Inflammatory macrophage treated with lipopolysaccharide for 4 hours (primary cell): ENCODE measurements at places on chromosomes 1 and 21.

GRCh38 chr1:18881642-18882431, 20.5 kb downstream of the ALDH4A1 start:
- no peak for DNase-seq

GRCh38 chr1:239799617-239800016, 292.1 kb upstream of the FMN2 start:
- DNase-seq, result no peak

DNA sequence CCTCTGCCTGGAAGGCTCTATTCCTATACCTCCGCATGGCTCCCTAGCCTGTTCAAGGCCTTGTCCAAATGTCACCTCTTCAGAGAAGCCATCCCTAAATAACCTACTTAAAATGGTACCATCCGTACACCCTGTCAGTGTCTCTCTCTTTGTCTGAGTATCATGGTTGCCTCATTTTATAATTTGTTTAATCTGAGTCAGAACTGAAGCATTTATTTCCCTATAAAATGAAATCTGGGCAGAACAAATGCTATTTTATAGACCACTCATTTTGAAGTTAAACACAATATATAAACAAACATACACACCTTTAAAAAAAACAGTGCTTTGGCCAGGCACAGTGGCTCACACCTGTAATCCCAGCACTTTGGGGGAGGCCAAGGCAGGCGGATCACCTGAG, 30.2 kb downstream of the RERE start:
- no peak for DNase-seq

DNA sequence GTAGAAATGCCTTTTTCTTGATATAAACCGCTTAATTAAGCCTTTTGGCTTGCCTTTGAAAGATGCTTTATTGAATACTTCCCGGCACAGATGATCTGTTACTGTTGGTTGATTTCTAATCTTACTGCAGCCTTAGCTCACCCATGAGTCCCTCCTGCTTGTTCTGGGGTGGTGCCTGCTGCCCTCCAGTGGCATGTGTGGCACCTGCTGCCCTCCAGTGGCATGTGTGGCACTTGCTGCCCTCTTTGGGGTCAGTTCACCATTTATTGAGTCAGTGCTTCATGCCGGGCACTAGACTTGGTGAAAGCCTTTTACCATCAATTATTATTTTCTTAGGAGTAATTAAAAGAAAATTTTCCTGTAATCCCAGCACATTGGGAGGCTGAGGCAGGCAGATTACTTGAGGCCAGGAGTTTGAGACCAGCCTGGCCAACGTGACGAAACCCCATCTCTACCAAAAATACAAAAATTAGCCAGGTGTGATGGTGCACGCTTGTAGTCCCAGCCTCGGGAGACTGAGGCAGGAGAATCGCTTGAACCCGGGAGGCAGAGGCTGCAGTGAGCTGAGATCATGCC, 54.3 kb downstream of the ADARB1 start:
- peak; percentile 79 for DNase-seq

DNA sequence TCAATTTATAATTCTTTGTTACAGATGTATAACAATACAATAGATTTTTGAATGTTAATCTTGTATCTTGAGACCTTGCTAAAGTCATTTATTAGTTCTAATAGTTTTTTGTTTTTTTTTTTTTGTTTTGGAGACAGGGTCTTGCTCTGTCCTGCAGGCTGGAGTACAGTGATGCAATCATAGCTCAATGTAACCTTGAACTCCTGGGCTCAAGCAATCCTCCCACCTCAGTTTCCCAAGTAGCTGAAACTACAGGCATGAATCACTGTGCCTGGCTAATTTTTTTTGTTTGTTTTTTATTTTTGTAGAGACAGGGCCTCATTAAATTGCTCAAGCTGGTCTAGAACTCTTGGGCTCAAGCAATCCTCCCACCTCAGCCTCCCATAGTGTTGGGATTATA, 26.2 kb upstream of the DIPK1A start:
- no peak for DNase-seq

DNA sequence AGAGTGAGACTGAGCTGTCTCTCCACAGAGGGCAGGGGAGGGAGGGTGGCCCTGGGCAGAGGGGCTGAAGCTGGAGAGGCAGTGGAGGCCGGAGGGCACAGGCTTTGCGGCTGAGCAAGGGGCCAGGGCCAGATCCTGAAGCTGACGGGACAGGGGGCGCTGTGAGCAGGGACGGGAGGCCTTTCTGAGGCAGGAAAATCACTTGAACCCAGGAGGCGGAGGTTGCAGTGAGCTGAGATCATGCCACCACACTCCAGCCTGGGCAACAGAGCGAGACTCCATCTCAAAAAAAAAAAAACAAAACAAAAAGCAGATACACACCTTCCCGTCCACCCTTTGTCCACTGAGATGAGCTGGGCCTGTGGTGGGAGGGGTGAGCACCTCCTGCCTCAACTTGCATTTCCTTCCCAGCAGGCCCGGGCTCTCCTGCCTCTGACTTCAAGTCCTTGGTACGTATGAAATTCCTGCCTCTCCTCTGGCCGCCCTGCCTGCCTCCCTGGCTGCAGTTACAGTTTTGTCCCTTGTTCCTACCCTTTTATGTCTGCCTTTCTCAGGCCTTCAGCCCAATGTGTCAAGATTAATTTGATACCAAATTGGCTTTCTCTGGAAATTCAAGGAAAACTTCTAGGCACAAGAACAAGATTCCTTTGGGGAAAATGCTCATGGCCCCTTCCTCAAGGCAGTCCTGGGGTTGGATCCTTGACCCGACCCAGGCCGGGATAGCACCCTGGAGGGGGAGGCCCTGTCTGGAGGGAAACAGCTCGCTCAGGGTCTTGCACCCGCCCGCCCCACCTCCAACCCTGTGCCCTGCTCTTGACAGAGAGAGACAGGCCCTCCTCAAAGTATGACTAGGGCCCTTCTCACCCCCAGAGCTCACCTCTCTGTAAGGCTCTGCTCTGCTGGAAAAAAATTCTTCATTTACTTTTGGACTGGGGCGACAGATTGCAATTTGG, 11.2 kb upstream of the ADAMTSL4 start:
- no peak for DNase-seq

GRCh38 chr1:5508669-5509330, 483.4 kb downstream of the NPHP4 start:
- no peak for DNase-seq

DNA sequence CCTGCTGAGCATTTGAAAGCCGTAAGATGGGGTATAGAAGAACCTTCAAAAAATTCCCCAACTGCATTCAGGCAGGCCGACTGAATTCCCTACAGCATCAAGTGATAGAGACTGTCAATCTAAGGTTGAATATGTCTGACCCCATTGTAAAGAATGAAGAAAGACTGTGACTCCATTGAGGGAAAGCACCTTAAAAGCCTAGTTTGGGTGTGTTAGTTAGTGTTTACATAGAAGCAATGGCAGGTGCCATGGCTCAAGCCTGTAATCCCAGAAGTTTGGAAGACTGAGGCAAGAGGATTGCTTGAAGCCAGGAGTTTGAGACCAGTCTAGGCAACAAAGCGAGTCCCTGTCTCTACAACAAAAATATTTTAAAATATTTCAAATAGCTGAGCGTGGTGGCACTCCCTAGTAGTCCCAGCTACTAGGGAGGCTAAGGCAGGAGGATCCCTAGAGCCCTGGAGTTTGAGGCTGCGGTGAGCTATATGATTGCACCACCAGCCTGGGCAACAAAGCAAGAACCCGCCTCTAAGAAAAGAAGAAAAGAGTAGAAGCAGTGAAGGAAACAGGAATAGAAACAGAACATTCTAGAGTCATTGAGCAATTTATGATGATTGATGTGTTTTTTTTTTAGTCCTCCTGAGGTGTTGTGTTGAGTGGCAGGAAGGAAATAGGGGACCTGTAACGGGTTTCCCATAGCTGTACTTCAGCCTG, 15.4 kb downstream of the POLR3GL start:
- DNase-seq, result peak; percentile 81

DNA sequence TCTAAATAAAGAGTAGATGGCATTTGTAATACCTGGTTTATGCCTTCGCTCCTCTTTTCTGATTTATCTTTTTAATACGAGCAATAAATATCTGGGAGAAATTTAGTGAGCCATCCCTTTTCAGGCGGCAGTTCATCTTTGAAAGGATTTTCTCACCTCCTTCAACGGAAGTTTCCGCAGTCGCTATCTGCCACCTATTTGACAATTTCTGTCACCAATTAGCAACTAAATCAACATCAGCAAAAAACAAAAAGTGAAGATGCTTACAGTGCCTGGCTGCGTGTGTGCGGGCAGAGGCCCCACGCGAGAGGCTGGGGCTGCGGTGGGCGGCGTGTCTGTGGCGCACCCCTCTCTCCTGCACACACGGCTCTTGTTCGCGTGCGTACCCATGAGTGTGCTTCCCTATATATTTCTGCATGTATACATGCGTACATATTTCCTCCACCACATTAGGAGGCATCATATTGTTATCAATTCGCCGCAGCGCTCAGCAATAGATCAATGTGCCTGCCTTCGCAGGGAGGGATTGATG, 117.3 kb upstream of the BARHL2 start:
- DNase-seq, result no peak

GRCh38 chr1:28936094-28936493, 21.7 kb downstream of the EPB41 start:
- no peak for DNase-seq

DNA sequence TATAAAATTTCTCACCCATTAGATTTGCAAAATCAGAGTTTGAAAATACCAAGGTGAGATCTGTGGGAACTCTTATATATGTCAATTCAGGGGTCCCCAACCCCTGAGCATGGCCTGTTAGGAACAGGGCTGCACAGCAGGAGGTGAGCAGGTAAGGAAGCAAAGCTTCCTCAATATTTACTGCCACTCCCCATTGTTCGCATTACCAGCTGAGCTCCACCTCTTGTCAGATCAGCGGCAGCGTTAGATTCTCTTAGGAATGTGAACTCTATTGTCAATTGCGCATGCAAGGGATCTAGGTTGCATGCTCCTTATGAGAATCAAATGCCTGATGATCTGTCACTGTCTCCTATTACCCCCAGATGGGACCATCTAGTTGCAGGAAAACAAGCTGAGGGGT, 376.6 kb downstream of the LMO4 start:
- DNase-seq, result no peak

DNA sequence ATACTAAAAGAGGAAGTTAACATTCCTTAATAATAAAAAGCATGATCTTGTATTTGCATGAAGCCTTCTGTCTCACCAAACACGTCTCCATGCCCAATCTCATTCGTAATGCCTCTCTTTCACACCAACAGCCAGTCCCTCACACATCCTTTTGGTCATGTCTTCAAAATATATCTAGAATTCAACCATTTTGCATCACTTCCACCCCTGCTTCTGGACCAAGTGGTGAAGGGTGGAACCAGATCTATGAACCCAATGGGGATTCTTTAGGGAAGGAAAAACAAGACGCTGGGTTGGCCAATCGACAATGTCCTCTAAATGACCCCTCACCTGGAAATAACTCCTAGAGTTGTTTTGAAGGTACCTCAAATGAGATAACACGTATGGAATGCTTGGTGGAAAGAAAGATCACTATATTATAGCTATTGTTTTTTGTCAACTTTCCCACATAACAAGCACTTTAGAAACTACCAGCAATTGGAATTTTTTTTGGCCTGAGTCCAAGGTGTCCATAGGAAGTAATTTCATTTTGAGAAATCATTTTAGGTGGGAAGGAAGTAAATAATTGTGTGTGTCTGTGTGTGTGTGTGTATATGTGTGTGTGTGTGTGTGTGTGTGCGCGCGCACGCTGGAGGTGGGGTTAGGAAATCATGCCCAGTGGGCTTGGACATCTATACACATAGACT, at the start of gene KCNA10:
KCNA10 (minus strand) TSS at position 51 of the 686 bp plus-strand sequence. CDS start 388 bp downstream, outside the sequence.
- no peak for DNase-seq

GRCh38 chr1:220673921-220674320, 16.2 kb upstream of the C1orf115 start:
- no peak for DNase-seq

GRCh38 chr1:22773981-22774832, 63.6 kb downstream of the EPHB2 start:
- no peak for DNase-seq

DNA sequence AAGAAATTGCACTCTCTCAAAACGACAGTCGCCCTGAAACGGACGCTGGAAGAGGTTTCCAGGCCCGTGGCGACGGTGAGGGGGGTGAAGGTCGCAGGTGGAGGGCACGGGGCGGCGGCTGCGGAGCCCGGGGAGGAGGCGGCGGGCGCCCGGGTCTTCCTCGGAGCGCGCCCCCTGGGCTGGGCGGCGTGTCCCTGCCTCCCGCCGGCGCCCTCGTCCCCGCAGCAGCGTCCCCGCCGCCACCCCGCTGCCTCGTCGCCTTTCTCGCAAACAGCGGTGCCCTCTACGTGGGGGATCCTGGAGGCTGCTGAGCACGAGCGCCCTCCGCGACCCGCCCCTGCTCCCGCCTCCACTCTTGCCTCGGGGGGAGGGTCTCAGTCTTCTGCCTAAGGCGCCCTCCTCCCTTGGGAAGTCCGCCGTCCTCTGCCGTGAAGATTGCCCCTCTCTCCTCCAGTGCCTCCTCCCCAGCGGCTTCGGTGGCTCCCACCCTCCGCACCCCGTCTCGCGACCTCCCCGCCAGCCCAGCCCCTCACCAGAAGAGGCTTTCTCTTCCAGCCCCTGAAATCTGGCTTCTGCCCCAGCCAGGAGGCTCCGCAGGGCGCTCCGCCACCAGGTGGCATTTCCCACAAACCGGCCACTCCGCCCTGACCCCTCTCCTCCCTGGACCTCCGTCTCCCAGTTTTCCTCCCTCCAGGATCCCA, 227.4 kb downstream of the SDCCAG8 start:
- DNase-seq, result no peak

GRCh38 chr1:221663321-221663720, 78.6 kb downstream of the DUSP10 start:
- DNase-seq, result no peak
